GM06990 (cell line): ENCODE measurements at places on chromosomes 11 and 22.
A peak's percentile ranks its signal among the peaks of the same experiment; 100 is the strongest.

GRCh38 chr22:21972293-21972779 lies 10.3 kb downstream of the TOP3B start:
- peak; percentile 47 for DNase-seq

DNA sequence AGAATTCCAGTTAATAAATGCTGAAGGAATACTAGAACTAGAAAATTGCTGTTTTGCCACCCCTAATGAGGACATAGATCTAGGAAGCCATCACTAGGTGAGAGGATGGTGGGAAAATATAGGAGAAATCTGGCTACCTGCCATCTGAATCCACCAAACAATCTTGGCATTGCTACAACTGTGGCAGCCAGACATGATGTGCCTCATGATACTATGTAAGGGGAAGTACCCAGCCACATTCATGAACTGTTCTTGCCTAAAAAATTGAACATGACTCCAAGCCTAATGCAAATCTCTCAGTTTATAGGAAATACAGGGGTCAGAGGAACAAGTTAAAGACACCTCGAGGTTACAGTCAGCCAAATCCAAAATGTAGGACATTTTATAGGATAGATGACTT lies 72.8 kb downstream of the SFI1 start:
- DNase-seq, result no peak

DNA sequence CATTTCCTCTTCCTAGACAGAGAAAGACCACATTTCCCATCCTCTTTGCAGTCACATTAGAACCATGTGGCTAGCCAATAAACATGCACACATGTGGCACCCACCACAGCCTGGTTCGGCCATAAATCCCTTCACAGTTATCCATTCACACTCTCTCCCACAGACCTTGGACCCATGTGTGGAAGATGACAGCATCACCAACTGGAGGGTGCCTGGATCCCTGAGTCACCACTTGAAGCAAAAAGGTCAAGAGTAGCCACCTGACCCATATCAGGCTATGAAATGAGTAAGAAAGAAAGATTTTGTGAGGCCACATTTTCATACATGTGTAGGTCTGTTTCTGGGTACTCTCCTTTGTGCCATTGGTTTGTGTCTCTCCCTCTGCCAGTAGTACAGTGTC lies 9.0 kb upstream of the TMEM121B start:
- no peak for DNase-seq

DNA sequence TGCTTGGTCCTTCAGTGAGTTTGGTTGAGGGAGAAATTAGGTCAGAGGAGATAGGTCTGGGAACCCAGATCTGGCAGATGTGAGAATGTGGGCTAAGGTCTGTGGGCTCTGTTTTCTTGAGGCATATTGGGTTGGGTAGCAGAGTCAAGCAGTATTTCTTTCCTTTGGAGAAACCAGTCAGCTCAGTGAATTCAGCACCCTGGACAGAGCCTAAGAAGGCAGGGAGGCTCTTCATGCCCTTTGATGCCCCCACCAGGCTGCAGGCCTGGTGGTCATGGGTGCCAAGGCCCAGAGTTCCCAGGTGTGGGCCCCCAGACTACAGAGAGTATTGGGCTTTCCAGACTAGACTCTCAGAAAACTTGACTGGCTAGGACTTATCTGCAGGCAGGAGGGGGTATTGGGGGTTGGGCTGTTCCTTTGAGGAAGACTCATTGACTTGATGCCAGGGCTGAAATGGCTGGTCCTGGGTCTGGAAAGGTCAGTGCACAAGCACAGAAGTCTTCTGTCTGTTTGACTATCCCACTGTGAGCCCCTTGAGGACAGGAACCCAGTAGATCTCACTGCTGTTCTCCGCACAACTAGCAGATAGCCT lies 45.3 kb upstream of the NECTIN1 start:
- no peak for DNase-seq

- no peak for DNase-seq
Observed at GRCh38 chr11:2790568-2790921, 90.8 kb upstream of the KCNQ1OT1 start.

- no peak for DNase-seq
Observed at GRCh38 chr22:31739795-31740201, 10.1 kb downstream of the PRR14L start.

DNA sequence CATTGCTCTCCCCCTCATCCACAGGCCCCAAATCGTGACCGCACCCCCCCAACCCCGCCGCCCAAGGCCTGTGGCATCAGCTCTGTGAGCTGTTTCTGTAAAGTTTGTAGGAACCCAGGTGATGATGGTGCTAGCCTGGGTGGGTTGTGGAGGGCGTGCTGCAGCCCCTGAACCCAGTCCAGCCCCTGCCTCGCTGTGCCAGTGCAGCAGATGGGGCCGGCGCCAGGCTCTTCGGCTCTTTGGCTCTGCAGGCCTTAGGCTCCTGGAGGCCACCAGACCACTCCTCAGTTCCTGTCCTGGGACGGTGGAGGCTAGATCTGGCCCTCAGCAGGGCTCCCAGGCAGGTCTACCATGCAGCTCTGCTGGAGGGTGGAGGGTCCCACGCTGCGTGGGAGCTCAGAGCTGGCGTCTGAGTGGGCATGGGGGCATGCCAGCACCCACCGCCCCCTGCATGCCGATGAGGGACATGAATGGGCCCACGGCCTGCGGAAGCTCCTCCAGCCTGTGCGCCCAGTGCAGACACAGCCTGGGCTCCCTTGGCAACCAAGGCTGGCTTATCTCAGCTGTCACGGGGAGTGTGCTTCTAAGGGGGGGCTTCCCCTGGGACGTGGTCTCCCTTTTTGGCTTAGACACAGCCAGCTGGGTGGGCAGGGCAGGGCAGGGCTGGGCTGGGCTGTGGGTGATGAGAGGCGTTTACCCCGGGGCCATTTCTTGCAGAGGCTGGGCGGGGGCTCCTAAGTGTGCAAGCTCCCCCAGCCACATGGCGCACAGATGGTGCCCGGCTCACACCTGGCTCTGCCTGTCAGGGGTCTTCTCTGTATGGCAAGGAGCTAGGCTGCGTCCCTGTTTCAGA lies 1187.6 kb downstream of the BRD1 start:
- DNase-seq, result no peak
